ENCODE measurements at places on chromosomes 7 and 10. TPM values are rescaled to one million over a fixed set of nuclear protein-coding genes. Genes with fewer than 3 reads are reported as not detected.

GRCh38 chr10:47207894-47208469 lies 92.0 kb upstream of the GDF10 start:
- DNase-seq, result no peak

OR9A2 gene
- 0.26 TPM for total RNA-seq

GRCh38 chr7:50151661-50152060 lies 58.6 kb upstream of the ZPBP start:
- no peak for DNase-seq

- no peak for DNase-seq
These were observed 40.3 kb downstream of the ARHGAP22 start for GRCh38 chr10:48564466-48565160.

GRCh38 chr7:47170516-47170915 lies 411.4 kb downstream of the TNS3 start:
- DNase-seq, result peak; percentile 20

GRCh38 chr7:23356726-23357125 lies 57.6 kb downstream of the MALSU1 start:
- no peak for DNase-seq
